ENCODE measurements at places on chromosomes 5 and 9. TPM values are rescaled to one million over a fixed set of nuclear protein-coding genes. Genes with fewer than 3 reads are reported as not detected.
A peak's percentile ranks its signal among the peaks of the same experiment; 100 is the strongest.

The CARTPT gene
- 2.9 TPM for total RNA-seq

The MYMK gene
- total RNA-seq, result not detected

The PLAC8L1 gene
- 0.82 TPM for total RNA-seq

The LPCAT1 gene
- total RNA-seq, result 127 TPM

DNA sequence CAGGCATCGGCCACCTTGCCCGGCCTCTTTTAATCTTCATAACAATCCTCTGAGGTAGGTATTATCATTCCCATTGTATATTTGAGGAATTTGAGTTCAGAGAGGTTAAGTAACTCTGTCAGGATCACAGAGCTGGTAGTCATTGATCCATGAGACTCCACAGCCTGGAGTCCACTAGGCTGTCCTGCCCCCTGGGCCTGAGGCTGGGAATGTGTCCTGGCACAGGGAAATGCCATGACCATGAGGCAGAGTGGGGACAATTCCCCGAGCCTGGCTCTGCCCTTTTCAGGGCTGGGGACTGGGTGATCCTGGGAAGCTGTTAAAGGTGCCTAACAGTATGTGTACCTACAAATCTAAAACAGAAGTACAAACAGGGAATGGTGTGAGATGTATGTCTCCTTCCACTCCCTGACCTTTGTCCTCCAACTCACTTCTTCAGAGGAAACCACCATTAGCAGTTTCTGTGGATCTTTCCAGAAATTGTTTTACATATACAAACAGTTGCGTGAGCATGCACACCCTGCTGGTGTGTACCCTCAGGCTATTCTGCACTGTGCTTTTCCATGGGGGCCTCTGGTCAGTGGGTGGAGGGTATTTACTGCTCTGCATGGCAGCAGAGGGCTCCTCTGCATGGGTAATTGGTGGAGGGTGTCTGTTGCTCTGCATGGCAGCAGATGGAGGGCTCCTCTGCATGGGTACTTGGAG, 53.8 kb downstream of the NDST1 start:
- no peak for DNase-seq

- no peak for DNase-seq
These were observed 141.3 kb upstream of the EPB41L4A start for GRCh38 chr5:112560371-112560770.

DNA sequence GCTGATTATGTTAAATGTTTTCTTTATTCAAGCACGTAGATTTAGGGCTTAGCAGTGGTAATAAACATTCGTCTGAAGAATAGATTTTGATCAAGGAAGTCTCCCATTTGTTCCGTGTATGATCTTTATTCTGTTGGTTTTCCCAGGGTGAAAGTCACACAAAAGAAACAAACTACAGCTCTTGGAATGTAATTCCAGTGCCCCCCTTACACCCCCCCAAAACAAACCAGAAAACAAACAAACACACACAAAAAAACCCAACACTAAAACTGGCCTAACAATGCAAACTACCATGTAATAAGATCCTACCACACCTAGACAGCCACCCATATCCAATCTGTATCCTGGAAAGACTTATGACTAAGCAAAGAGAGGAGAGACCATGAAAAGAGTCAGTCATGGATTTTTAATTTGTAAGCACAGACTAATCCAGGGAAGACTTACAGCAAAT, 196.2 kb upstream of the ELL2 start:
- DNase-seq, result no peak

DNA sequence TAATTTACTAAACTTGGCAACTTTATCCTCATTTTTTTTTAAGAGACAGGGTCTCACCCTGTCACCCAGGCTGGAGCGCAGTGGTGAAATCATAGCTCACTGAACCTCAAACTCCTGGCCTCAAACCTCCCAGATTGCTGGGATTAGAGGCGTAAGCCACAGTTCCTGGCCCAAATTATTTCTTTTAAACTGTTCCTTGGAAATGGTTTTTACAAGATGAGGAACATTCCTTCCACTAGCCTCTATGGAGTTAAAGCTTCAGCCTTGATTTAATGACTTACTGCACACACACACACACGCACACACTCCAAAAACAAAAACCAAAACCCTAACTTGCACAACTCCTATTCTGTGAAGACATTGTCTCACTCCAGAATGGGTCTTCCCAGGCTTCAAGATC, 77.2 kb upstream of the TARS1 start:
- DNase-seq, result no peak

- no peak for DNase-seq
These were observed 937.2 kb upstream of the TYRP1 start for GRCh38 chr9:11755951-11756350.

DNA sequence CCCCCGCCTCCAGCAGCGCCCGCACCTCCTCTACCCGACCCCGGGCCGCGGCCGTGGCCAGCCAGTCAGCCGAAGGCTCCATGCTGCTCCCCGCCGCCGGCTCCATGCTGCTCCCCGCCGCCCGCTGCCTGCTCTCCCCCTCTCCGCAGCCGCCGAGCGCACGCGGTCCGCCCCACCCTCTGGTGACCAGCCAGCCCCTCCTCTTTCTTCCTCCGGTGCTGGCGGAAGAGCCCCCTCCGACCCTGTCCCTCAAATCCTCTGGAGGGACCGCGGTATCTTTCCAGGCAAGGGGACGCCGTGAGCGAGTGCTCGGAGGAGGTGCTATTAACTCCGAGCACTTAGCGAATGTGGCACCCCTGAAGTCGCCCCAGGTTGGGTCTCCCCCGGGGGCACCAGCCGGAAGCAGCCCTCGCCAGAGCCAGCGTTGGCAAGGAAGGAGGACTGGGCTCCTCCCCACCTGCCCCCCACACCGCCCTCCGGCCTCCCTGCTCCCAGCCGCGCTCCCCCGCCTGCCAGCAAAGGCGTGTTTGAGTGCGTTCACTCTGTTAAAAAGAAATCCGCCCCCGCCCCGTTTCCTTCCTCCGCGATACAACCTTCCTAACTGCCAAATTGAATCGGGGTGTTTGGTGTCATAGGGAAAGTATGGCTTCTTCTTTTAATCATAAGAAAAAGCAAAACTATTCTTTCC, 19.3 kb downstream of the CDKN2A start:
- DNase-seq, result peak; percentile 30

DNA sequence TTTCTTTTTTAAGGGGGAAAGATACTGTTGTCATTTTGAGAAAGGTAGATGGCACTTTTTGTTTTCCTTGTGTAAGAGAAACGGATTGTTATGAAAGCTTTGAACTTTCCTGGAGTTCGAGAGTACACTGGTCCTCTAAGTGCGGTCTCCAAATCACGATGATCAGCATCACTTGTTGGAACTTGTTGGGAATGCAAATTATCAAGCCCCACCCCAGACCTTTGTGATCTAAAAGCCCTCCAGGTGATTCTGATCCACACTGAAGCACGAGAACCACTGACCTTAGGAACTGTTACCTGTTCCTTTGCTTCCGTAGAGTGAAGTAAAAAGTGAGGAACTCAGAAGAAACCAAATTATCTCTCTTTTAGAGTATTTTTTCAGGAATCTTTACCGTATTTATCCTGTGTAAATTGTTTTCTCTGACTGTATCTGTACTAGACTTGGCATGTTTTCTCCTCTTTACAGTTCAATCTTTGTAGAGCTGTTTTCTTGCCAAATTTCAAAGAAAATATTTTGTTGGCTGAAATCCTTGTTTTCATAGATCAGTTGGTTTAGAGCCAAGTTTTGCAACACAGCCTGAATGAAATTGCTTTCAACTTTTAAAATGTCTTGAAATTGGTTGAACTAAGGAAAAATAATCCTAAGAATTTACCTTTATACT, 4.0 kb downstream of the MAT2B start:
- DNase-seq, result no peak

- peak; percentile 17 for DNase-seq
These were observed 174.9 kb downstream of the ROR2 start for GRCh38 chr9:91775011-91775707.

GRCh38 chr5:150644058-150644457, 3.6 kb downstream of the SYNPO start:
- DNase-seq, result no peak

DNA sequence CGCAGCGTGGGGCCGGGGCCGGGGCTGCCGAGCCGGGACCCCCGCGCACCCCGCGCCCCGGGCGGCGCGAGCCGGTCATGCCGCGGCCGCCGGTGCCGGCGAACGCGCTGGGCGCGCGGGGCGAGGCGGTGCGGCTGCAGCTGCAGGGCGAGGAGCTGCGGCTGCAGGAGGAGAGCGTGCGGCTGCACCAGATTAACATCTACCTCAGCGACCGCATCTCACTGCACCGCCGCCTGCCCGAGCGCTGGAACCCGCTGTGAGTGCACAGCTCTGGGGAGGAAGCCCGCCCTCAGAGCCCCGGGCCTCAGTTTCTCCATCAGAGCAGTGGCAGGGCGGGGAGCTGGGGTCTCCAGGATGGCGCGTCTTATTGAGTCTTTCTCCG, 335 bp downstream of the GALNT12 start:
- DNase-seq, result no peak
